ENCODE measurements at places on chromosomes 6 and 20. TPM values are rescaled to one million over a fixed set of nuclear protein-coding genes. Genes with fewer than 3 reads are reported as not detected.

GRCh38 chr20:438571-439469 is 23.5 kb downstream of the TBC1D20 start:
- H3K4me3 ChIP-seq = no peak overlapping the region
- H3K27ac ChIP-seq = peak overlapping the region; percentile 27
- peaks cover 34% of the 10 kb centered on the region for H3K4me1 ChIP-seq
- H3K36me3 ChIP-seq = peaks cover 47% of the 10 kb centered on the region

DNA sequence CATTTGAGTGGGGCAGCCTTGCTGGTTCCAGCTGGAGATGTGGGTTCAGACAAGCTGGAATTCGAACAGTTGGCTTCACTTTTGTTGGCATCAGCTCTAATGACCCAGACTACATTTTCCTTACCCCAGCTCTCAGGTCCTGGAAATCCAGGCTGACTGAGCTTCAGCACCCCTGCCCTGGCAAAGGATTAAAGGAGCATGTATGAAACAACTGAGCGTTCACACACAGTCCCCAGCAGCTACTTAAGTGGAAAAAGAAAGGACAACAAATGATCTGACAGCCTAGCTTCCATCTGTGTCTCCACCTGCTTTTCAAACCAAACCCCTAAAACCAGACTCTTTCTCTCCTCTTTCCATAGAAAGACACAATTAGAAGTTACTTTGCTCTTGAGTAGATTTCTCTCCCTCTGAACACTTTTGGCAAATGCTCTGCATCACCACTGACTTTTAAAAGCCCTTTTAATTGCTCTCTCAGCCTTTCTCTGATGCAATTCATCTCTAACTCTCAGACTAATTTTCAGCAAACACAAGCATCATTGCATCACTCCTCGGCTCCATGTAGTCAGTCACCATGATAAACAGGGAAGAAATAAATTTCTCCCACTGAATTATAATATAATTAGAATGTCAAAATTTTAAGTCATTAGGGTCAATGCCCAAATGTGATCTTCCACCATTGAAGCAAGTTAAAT is 28.1 kb downstream of the ROS1 start:
- no peak overlapping the region for H3K4me3 ChIP-seq
- no peaks in the 10 kb centered on the region for H3K36me3 ChIP-seq
- H3K27me3 ChIP-seq = no peaks in the 10 kb centered on the region

GRCh38 chr20:6533351-6533750 is 234.1 kb upstream of the BMP2 start:
- no peaks in the 10 kb centered on the region for H3K36me3 ChIP-seq
- no peak for DNase-seq
- no peak overlapping the region for H3K4me3 ChIP-seq
- no peaks in the 10 kb centered on the region for H3K4me1 ChIP-seq
- H3K27me3 ChIP-seq = no peaks in the 10 kb centered on the region

DNA sequence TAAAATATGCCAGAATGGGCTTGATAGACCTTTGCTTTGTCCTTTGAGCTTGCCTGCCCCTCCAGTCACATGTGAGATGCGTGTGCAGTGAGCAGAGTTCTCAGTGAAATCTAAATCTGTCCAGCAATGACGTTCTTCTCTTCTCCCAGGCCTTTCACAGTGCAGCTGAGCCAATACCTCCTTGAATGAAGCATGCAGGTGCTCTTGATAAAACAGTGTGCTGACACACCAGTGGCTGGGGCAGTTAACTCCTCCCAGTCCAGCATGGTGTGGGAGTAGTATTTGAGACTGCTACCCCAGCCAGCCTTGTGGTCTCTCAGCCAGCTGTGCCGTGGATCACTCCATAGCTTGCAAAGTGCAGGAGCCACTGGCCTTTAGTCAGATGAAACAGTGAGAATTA is 240.5 kb downstream of the FARS2 start:
- H3K36me3 ChIP-seq = no peaks in the 10 kb centered on the region
- DNase-seq = no peak

- no peak overlapping the region for H3K27ac ChIP-seq
- no peaks in the 10 kb centered on the region for H3K36me3 ChIP-seq
- DNase-seq = no peak
- peaks cover 16% of the 10 kb centered on the region for H3K4me1 ChIP-seq
Measured at GRCh38 chr20:63696306-63696627, 185 bp upstream of the TNFRSF6B start.

DNA sequence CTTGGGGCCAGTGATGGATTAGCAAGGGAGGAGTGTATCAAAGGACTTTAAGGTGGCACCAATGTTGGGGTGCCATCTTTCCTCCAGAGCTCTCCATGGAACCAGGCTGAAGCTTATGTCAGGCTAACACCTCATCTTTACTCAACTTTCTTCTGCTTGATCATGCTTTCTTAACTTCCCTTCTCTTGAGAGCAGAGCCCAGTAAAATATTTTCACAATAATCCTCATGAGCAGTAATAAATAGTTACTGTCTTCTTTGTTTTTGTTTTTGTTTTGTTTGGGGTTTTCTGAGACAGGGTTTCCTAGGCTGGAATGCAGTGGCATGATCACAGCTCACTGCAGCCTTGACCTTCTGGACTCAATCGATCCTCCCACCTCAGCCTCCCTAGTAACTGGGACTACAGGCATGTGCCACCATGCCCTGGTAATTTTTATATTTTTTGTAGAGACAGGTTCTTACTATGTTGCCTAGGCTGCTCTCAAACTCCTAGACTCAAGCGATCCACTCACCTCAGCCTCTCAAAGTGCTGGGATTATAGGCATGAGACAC is 127.9 kb upstream of the TOP1 start:
- no peak overlapping the region for H3K4me3 ChIP-seq
- H3K36me3 ChIP-seq = no peaks in the 10 kb centered on the region
- H3K27me3 ChIP-seq = no peaks in the 10 kb centered on the region
- no peaks in the 10 kb centered on the region for H3K4me1 ChIP-seq
- H3K27ac ChIP-seq = no peak overlapping the region

DNA sequence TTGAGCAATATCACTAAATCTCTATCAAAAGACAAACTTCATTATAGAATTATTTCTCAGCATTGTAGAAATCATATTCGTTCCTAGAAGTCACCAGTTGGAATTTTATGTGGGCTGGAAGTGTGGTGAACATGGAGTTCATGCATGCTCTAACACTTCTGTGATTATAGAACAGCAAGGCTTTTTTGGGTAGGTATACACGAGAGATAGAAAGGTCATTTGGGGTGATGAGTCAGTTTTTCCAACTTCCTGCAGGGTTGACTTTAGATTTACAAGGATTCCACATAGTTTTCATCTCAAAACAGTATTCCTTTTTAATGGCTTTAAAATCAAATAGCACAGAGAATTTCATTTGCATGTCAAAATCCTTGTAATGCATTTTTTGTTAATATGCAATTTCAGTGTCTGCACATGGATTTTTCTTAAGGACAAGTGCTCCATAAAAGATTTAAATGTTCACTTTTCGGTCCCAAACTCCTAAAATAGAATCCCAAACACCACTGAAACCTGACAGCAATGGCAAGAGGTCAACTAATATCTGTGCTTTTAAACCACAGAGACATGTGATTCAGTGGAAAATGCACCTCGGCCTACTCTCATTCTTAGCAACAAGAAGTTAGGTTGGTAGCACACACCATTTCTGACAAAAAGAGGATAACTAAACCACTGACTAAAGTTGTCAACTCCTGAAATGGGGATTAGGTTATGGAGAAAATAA is 211.0 kb downstream of the MOXD1 start:
- H3K4me3 ChIP-seq = no peak overlapping the region
- H3K36me3 ChIP-seq = no peaks in the 10 kb centered on the region
- no peaks in the 10 kb centered on the region for H3K27me3 ChIP-seq
- DNase-seq = no peak
- H3K4me1 ChIP-seq = no peaks in the 10 kb centered on the region

- H3K27ac ChIP-seq = peak overlapping the region; percentile 30
- peaks cover 1% of the 10 kb centered on the region for H3K36me3 ChIP-seq
Measured at GRCh38 chr6:88725111-88725975, 238.1 kb downstream of the RNGTT start.

DNA sequence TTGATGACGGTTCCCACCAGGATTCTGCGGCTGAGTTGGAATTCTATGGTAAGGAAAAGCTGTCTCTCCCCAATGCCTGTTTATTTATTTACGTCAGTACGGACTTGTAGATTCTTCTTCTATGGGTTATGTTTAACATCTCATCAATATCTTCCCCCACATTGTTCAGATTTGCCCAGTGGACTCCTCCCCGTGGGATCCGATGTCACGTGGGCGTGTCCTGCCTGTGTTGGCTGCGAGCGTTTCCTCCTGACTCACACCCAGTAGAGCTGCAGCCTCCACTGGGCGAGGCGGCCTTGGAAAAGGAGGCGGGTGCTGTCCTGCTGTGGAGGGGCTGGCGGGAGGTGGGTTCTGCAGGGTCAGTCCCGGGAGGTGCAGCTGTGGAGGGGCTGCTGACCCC is 46.8 kb upstream of the SLCO4A1 start:
- H3K27ac ChIP-seq = no peak overlapping the region
- H3K4me3 ChIP-seq = no peak overlapping the region
- no peaks in the 10 kb centered on the region for H3K36me3 ChIP-seq
- DNase-seq = no peak

- H3K4me3 ChIP-seq = peak overlapping the region; percentile 21
- no peak for DNase-seq
- H3K27ac ChIP-seq = no peak overlapping the region
- H3K27me3 ChIP-seq = no peaks in the 10 kb centered on the region
Measured at GRCh38 chr20:48926821-48927220, 5.3 kb downstream of the ARFGEF2 start.

The CCDC170 gene
- not detected for polyA plus RNA-seq

The BTNL2 gene
- not detected for polyA plus RNA-seq

The CD83 gene
- 76.1 TPM for polyA plus RNA-seq

The GPX5 gene
- polyA plus RNA-seq = not detected
